ENCODE measurements at places on chromosomes 5 and 9.

- DNase-seq = no peak
Observed at GRCh38 chr5:68395926-68396511, 180.5 kb downstream of the PIK3R1 start.

DNA sequence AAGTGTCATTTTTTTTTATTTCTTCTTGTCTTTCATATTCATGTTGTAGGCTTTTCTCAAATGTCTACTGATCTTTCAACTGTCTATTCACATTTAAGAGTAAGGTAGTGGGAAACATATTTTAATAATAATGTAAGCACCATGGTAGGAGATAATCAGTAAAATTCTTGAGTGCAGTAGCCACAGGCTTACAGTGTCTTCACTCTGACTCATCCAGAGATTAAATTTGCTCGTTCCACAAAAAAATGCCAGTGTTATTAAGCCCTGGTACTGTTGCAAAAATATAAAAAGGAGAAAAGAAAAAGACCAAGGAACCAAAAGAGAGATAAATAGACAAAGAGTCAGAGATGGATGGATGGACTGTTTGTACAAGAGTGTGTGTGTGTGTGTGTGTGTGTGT is 43.0 kb downstream of the PARP8 start:
- no peak for DNase-seq

GRCh38 chr5:65830856-65831255 is 95.5 kb upstream of the ERBIN start:
- DNase-seq = no peak

GRCh38 chr9:12633016-12633765 is 60.0 kb upstream of the TYRP1 start:
- no peak for DNase-seq

- no peak for DNase-seq
Observed at GRCh38 chr9:104765138-104765537, 1.2 kb downstream of the NIPSNAP3B start.

GRCh38 chr5:74235552-74235951 is 405.0 kb downstream of the ENC1 start:
- no peak for DNase-seq

DNA sequence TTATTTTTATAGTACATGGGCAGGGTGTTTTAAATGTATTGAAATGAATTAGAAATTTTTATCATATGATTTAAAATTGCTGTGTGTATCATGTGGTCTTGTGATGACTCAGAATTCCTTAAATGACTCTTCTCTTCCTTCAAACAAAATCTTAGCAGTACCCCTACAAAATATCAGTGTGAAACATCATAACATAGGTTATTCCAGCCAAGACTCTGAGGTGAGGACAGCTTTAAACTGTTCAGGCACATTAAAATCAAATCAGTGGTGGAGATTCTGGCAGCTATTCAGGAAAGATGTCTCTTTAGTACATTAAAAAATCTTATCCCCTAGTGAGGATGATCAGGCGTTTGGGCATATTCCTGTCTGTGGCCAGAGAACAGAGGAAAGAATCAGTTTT is 174.0 kb downstream of the MAN2A1 start:
- DNase-seq = no peak

- no peak for DNase-seq
Observed at GRCh38 chr9:107153336-107153735, 129.7 kb upstream of the RAD23B start.

- DNase-seq = no peak
Observed at GRCh38 chr5:146313027-146313426, 25.6 kb upstream of the POU4F3 start.

DNA sequence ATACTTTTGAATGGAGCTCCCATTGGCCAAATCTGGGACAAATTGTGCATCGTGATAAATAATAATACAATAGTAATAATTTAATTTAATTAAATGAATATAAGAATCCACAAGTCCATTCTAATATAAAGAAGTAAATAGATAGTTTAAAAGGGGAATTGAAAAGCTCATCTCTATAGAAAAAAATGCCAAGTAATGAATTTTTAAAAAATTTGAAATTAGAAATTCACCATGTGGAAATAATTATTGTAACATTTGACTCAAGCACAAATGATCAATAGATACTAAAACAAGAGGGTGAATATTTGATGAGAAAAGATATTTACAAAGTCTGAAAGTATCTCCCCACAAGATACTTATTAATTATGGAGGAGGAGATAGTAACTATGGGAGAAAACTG is 467.4 kb downstream of the CETN3 start:
- no peak for DNase-seq

GRCh38 chr5:74042959-74043358 is 417.0 kb downstream of the ARHGEF28 start:
- no peak for DNase-seq

DNA sequence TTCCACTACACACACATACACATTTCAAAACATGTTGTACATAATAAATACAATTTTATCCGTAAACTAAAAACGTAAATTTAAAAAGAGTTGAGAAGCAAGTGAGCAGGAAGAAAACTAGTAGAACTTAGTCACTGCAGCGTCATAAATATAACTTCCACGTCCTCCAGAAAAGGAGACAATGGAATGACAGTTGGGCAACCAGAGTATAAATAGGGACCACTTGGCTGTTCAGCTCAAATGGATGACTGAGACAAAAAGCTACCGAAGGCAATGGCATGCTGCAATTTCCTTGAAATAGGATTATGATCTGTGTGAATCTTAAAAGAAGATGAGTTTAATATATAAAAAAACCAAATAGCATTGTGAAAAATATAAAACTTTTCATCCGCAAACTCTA is 438.5 kb upstream of the RGMB start:
- no peak for DNase-seq

DNA sequence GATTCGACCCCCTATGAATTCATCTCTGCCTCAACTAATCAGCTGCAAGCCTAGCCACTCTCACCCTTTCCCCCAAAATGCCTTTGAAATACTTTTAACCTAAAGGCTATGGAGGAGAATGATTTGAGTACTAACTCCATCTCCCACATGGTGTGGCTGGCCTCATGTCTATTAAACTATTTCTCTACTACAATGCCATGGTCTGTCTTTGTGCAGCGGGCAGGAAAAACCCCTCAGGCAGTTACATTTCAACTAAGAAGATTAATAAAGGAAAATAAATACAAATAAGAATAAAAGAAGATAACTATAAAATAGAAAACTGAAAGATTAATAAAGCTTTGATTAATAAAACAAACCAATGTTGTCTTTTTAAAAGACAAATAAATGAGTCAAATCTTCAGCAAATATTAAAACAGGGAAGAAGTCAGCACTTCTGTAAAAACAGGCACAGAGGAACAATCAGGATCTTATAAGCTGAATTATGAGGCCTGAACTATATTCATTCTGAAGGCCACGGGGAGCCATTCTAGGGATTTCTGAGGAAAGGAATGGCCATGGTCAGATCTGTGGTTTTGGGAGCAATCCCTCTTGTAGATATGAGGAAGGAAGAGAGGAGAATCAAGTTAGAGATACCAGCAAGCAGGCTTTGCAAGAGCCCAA is 116.1 kb upstream of the SLC12A2 start:
- DNase-seq = no peak

DNA sequence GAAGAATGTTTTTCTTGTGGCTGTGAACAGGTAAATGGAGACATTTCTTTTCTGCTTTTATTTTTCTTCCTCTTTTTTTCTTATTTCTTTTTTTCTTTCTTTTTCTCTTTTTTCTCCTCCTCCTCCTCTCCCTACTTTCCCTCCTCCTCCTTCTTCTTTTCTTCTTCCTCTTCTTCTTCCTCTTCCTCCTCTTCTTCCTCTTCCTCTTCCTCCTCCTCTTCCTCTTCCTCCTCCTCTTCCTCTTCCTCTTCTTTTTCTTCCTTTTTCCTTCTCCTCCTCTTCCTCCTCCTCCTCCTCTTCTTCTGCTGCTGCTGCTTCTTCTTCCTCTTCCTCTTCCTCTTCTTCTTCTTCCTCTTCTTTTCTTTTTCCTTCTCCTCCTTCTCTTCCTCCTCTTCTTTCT is 65.3 kb upstream of the NTRK2 start:
- DNase-seq = no peak

DNA sequence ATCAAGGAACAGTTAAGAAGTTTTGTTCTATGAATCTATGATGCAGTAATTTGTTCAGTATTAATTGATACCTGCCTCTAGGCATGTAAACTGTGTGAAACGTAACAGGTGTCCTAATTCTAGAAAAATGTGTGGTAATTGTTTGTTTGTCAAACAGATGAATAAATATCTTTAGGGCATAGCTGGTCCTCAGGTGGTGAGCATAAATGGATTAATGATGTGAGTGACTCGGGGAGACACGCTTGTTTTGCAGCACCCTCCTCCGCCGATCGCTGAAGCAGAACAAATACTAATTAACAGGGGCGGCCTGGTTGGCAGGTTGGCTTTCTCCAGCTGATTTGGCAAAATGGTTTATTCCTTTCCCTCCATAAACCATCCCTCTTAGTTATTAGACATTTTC is 88.8 kb downstream of the TLE4 start:
- no peak for DNase-seq

- no peak for DNase-seq
Observed at GRCh38 chr9:121048618-121049017, 1.5 kb downstream of the C5 start.

DNA sequence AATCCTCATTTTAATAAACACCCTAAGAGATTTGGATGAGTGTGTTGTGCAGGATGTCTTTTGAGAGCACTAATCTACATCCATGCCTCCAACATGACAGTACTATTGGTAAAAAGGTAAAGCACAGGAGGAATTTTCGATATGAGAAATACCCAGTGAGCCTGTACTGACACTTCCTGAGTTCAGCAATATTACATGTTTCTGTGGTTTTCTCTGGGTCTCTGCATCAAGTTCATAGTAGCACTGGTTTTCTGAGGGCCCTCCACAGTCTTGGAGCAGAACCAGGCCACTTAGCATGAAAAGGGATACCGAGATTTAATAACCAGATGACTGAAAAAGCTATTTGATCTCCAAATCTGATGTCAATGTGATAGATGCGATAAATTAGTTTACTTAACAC is 524.1 kb downstream of the TMEM38B start:
- DNase-seq = no peak

GRCh38 chr9:89538871-89539270 is 41.0 kb upstream of the SEMA4D start:
- no peak for DNase-seq

GRCh38 chr5:172150514-172151425 is 37.3 kb downstream of the STK10 start:
- DNase-seq = no peak

DNA sequence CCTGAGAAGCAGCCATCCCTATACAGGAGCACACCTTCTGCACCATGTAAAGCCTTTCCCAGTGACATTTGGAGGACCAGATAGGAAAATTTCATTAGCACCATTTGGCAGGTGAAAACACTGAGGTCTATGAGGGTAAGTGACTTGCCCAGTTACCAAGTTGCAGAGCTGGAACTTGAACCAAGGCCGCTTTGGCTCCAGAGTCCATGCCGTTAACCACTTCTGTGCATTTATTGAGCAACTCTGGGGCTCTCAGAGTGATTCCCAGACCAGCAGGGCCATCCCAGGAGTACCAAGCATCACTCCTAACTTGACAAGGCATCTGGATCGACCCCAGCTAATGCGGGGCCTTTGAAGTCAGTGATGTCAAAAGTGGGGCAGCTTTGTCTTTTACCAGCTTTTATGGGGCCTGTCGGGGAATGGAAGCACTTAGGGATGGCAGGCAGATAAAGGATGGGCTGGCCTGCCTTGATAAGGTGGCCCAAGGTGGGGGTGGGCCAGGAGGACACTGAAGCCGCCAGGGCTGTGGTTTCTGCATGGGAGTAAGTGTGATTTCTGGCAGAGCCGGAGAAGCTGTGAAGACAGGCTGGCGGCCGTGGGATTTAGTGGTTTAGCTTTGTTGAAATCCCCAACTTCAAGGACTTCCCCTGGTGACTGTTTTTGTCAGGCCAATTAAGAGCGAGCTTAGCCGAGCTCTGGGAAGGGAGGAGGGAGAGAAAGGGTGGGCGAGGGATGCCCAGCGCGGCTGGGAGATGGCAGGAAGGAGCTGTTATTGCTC is 127.3 kb downstream of the MACROH2A1 start:
- DNase-seq = no peak

DNA sequence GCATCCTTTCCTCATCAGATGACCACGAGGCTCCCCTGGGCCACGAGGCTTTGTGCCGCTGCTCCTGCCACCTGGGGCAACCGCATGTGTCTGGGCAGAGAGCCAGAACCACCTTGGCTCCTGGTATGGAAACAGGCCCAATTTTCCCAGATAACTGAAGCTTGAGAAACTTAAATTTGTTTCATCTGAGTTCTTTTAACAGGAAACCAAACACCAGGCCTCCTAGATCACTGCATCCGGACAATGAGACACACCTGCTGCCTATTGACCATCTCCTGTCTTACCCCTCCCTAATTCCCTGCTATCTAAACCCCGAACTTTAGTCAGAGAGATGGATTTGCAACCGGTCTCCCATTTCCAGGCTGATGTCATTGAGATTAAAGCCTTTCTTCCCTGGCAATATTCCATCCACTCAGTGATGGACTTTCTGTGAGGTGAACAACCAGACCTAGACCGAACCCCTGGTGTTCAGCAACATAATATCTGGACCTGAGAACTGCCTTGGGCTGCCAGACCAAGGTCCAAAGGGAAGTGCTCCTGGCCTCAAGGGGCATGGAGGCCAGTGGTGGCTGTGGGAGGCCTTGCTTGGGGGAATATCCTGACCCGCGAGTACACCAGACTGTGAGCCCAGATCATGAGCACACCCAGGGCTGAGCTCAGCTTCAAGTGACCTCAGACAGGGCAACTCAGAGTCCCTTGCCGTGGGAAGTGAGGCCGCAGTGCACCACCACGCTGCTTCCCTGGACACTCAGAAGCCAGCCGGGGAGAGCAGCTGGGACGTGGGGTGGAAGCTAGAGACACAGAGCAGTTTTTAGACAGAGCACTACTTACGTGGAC is 199.7 kb downstream of the HSPA4 start:
- DNase-seq = no peak

GRCh38 chr5:142640316-142641005 is 45.4 kb downstream of the FGF1 start:
- no peak for DNase-seq

GRCh38 chr5:1754531-1755220 is 45.0 kb downstream of the MRPL36 start:
- DNase-seq = no peak

GRCh38 chr9:4970970-4971641 is 14.0 kb upstream of the JAK2 start:
- no peak for DNase-seq

- DNase-seq = no peak
Observed at GRCh38 chr5:66113160-66113559, 30.9 kb upstream of the SREK1 start.

Data from brain pericyte (primary cell).